Subcutaneous adipose tissue (tissue), 4 donors: ENCODE measurements at places on chromosomes 16 and 17. TPM values are rescaled to one million over a fixed set of nuclear protein-coding genes. Genes with fewer than 3 reads are reported as not detected.

ODAD4 gene
- 0.33 TPM for total RNA-seq

FADS6 gene
- total RNA-seq = not detected

ZNF205 gene
- total RNA-seq = 8.8 TPM

TBX2 gene
- total RNA-seq = 5.3 TPM
